ENCODE measurements at places on chromosomes 16 and 17.
A peak's percentile ranks its signal among the peaks of the same experiment; 100 is the strongest.

DNA sequence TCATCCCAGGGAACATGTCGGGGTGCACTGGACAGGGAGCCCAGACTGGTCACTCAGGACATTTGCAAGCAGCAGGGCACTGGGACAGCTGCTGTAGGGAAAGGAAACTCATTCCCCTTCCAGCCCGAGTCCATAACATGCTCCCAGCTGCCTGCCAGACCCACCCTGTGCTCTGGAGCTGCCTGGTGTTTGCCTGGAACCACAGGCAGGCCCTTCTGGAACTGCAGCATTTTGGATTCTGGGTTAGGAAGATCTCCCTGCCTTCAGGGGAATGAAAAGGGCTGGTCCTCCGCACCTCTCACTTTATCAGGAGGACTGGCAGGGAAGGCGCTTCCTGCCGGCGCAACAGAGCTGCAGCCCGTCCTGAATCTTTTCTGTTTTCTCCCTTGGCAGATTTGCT lies 41.2 kb downstream of the MEAK7 start:
- no peak for DNase-seq

GRCh38 chr17:59641799-59642484 lies 22.2 kb downstream of the CLTC start:
- no peak for DNase-seq

DNA sequence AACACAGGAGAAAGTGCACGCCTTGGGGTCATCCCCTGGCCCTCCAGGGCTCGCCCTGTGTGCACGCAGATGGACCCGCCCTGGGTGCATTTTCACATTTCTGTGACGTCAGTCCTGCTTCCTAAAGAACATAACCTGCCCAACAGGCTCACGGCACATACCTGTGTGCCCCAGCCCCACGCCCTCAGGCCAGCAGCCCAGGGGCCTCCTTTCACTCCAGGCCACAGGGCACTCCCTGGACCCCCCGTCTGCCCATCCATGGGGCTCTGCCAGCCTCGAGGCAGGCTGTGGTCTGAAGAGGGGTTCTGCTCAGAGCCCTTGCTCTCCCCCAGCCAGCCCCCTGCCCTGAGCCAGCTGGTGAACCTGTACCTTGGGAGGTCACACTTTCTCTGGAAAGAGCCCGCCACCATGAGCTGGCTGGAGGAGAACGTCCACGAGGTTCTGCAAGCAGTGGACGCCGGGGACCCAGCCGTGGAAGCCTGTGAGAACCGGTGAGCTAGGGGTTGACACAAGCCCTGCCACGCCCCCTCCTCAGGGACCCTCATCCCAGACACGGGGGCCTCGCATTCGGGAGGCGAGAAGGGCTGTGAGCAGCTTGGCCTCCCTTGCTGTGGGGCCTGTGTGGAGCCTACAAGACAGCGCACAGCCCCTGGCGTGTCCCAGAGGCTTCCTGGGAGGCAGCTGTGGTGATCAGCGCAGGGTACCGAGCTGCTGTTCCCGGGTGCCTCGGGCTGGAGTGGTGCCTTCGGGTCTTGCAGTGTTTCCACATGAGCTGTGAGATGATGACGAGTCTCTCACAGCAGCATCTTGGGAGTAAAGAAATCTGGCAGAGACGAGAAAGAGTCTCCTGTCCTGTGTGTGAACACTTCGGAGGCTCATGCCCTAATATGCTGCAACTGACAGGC lies 13.8 kb upstream of the MC1R start:
- no peak for DNase-seq

GRCh38 chr17:82392941-82393340 lies 21.4 kb downstream of the UTS2R start:
- DNase-seq = no peak

- DNase-seq = no peak
Measured at GRCh38 chr17:19342611-19343255, 19.8 kb downstream of the B9D1 start.

GRCh38 chr17:2755891-2756724 lies 6.7 kb upstream of the CCDC92B start:
- no peak for DNase-seq

GRCh38 chr16:175011-175949 lies 1.2 kb upstream of the HBA1 start:
- no peak for DNase-seq

DNA sequence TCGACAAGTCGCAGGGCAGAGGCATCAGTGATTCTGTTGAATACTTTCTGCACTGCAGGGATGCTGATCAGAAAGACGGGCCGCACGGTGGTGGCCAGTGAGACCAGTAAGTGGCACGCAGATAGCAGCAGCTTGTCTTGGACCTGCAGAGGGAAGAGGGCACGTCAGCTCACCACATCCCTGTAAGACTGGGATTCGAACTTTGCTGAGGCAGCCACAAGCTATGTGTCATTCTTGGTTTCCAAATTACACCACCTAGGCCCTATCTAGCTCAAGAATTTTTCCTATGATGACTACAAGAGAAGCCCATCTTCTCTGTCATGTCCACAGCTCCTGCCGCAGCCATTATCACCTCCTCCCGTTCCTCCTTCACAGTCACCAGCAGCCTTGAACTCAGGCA lies 49.4 kb upstream of the GSG1L start:
- DNase-seq = no peak

GRCh38 chr17:62388856-62389255 lies 8.5 kb downstream of the EFCAB3 start:
- no peak for DNase-seq

- DNase-seq = peak; percentile 43
Measured at GRCh38 chr17:13073018-13073417, 55.2 kb upstream of the ELAC2 start.

DNA sequence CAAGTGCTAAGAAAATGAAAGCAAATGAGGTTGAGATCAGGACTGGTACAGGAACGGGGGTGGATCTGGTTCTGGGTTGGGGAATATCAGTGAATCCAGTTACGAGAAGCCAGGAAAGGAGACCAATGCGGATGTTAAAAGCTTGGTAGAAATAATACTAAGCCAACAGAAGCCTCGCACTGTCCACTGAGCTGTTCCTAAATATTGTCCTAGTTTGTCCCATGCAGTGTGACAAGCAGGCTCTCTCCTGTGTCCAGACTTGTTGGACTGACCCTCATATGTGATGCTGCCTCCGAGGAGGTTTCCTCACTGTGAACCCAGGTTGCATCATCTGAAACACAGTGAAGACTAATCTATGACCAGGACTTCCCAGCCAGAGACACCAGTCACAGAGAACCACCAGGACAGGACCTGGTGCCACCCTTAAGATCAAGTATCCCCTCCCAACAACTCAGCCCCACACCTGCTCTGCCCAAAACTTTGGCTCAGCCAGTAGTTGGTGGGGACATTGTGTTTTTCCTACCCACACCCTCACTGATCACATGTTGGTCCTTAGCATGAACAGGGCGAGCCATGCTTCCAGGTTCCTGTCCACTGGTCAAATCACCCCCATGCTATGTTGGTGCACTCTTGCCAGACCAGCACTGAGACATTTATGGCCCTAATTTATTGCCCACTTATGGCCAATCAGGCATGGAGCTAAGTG lies 32.7 kb upstream of the SCNN1B start:
- DNase-seq = no peak

- DNase-seq = peak; percentile 63
Measured at GRCh38 chr16:82658796-82659195, 32.0 kb downstream of the CDH13 start.

DNA sequence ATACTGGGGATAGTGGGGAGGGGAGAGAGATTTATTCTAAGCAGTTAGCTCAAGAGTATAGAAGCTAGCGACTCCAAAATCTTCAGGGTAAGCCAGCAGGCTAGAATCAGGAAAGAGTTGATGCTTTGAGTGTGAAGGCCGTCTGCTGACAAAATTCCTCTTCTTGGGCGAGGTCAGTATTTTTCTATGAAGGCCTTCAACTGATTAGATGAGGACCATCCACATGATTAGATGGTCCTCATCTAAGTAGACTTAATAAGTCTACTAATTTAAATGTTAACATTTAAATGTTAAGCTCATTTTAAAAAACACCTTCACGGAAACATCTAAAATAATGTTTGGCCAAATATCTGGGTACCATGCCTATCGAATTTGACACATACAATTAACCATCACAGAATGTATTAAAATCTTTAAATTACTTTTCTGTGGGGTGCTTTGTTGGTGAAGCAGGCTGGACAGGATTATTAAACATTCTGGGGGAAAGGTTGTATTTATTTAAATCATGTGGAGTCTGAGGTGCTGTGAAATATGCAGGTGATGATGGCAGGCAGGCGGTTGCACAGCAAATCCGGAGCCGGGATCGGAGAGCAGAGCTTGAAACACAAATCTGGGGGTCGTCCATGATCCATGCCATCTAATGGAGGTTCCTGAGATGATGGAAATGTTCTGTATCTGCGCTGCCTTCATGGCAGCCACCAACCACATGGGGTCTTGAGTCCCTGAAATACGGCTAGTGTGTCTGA lies 49.8 kb upstream of the ADORA2B start:
- no peak for DNase-seq

GRCh38 chr17:10773391-10773790 lies 30.5 kb downstream of the TMEM238L start:
- no peak for DNase-seq

GRCh38 chr17:39621523-39622379 lies 5.0 kb upstream of the PPP1R1B start:
- DNase-seq = peak; percentile 75

- no peak for DNase-seq
Measured at GRCh38 chr16:50434872-50435478, 66.2 kb upstream of the BRD7 start.

- DNase-seq = no peak
Measured at GRCh38 chr17:7651665-7652387, 1.1 kb downstream of the ATP1B2 start.

DNA sequence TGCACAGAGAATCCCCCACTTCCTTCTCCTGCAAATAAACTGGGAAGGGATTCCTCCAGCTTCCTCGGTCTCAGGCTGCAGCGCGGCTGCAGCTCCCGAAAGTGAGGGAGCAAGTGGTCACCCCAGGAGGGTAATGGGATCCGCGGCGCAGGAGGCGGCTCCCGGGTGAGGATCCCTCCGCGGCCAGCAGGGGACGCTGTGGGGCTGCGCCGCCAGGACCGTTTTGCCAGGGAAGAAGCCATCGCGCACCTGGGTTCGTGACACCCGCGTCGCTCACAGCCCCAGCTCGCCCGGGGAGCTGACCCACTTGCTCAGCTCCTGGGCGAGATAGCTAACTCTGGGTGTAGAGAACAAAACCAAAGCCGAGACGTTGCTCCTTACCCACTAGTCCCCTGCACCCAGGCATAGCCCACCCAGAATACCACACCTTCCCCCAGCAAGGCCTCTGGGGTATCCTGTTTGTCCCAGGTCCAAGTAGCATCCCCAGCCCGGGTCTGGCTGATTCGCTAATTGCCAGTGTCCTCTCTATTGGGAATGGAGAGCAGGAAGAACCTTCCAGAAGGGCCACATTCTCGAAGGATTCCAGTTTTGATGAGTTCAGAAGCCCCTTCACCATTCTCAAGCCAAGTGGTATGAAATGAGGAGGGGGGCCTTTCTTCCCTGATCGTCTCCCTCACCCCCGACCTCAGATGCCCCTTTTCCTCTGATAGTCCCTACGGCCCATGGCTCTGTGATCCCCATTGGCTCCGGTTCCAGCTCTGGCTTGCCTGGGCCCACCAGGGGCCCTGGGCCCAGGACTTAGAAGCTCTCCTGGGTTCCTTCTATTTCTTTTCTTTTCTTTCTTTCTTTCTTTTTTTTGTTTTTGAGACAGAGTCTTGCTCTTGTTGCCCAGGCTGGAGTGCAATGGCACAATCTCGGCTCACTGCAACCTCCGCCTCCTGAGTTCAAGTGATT lies 14.1 kb downstream of the CYGB start:
- DNase-seq = no peak

DNA sequence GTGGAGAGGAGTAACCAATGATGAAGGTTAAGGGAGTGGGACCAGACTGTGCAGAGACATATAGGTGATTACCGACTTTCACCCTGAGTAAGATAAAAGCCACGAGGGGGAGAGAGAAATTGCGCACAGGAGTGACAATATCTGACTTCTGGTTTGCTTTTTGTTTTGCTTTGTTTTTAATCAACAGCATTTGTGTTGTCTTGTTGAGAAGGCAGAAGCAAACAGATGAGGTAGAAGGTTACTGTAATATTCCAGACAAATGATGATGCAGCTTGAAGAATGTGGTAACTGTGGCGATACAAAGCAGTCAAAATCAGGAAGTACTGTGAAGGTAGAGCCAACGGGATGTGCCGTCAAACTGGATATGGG lies 7.5 kb downstream of the PELP1 start:
- DNase-seq = no peak

GRCh38 chr17:50946891-50947781 lies 81.0 kb upstream of the TOB1 start:
- no peak for DNase-seq

DNA sequence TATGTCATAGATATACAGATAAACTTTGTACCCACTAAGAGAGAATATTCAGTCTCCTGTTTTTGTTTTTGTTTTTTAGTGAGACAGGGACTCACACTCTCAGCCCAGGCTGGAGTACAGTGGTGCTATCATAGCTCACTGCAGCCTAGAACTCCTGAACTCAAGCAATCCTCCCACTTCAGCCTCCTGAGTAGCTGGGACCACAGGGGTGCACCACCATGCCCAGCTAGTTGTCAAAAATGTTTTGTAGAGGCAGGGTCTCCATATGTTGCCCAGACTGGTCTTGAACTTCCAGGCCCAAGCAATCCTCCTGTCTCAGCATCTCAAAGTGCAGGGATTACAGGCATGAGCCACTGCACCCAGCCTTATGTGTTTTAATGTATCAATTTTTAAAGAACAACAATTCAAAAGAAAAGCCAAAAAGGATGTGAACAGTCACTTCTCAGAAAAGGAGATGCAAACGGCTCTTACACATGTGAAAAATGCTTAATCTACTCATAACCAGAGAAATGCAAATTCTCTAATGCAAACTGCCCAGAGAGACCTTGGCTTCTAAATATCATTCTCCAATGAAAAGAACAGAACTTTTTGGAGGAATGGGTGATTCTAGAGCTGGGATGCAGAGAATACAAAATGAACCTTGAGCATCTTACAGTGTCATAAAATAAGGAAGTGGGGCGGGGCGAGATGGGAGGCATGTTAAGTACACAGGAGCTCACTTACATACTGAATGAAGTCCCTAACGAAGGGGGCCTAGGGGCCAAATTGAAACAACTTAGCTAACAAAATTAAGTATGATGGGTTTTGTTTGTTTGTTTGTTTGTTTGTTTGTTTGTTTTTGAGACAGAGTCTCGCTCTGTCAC lies 7.3 kb upstream of the CMTM3 start:
- DNase-seq = no peak

DNA sequence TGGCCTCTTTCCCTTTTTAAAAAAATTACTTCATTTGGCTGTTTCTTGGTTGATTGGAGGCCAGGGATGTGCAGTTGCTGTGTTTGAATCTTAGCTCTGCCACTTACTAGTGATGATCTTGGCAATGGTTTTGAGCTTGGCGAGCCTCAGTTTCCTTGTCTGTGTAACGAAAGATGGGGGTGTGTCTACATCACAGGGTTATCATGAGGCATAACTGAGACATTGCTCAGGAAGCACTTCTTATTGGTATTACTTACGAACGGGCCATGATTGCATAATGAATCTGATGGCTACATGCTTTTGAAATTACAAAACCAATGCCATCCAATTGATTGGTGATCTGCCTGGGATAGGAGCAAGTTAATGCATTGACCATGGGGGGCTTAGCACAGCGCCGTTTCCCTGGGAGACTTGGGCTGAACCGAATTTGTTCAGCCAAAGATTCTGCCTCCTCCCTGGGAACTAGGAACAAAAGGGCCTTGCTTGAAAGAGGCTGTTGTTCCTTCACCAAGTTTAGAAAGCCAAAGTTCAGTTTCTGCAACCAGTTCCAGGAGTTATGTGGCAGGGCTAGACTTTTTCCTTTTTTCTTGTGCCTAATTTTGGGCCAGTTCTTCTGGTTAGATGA lies 21.9 kb downstream of the CMIP start:
- no peak for DNase-seq

Data from fibroblast of skin of right quadriceps (primary cell).